ENCODE measurements at places on chromosomes 7 and 10. TPM values are rescaled to one million over a fixed set of nuclear protein-coding genes. Genes with fewer than 3 reads are reported as not detected.

Gene CHCHD1
- 30.1 TPM for total RNA-seq

Gene TACC2
- 3.6 TPM for total RNA-seq

Gene STRIP2
- 5.2 TPM for total RNA-seq

Gene PLAU
- total RNA-seq: 53.0 TPM

Gene TUBAL3
- not detected for total RNA-seq

Gene ARL4A
- total RNA-seq: 15.9 TPM

Gene CLCN1
- not detected for total RNA-seq

Gene H2BK1
- not detected for total RNA-seq

Gene TFPI2
- 417 TPM for total RNA-seq

Gene GNAI1
- 56.9 TPM for total RNA-seq

Gene LHPP
- total RNA-seq: 11.1 TPM

Gene PAPOLB
- 0.19 TPM for total RNA-seq

Gene HOXA2
- total RNA-seq: 0.28 TPM

Gene MYO1G
- under 0.01 TPM for total RNA-seq

Gene UCN3
- not detected for total RNA-seq

Gene MKI67
- 20.3 TPM for total RNA-seq

Gene HOXA4
- not detected for total RNA-seq
